Foreskin fibroblast (primary cell): ENCODE measurements at places on chromosomes 16 and 17.
A peak's percentile ranks its signal among the peaks of the same experiment; 100 is the strongest.

GRCh38 chr16:61596655-61597054 lies 439.6 kb downstream of the CDH8 start:
- no peak for DNase-seq

GRCh38 chr16:85777583-85778310 lies 21.6 kb downstream of the EMC8 start:
- peak; percentile 25 for DNase-seq

DNA sequence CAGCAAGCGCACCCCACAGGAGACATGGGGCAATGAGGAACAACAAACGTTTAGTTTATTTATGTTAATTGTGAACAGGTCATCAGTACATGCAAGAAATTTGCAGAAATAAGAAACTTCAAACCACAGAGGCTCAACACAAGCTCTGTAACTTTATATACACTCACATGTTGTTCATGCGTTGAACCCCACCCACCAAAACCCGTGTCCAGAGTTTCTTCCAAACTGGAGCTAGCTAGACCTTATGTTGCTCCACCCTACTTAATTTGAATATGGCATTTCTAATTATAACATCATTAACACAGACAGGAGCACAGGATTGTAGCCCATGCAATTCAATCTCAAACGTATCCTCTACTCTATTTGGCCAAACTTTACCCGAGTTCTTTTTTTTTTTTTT lies 192.1 kb downstream of the ZNF18 start:
- no peak for DNase-seq

DNA sequence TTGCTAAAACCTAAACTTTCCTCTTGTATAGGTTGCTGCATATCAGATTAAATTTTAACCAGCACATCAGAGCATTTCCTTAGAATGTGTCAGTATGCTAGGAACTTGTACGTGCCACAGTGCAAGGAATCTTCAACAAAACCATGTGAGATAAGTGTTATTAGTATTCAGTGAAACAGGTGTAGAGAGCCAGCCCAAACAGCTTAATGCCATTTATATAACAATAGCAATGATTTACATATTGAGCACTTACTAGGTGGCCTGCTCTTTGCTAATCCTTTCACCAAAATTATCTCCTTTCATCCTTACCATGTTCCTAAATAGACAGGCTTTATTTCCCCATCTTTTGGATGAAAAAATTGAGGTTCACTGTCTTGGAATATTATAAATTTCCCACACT lies 485.7 kb downstream of the HS3ST4 start:
- DNase-seq: no peak

DNA sequence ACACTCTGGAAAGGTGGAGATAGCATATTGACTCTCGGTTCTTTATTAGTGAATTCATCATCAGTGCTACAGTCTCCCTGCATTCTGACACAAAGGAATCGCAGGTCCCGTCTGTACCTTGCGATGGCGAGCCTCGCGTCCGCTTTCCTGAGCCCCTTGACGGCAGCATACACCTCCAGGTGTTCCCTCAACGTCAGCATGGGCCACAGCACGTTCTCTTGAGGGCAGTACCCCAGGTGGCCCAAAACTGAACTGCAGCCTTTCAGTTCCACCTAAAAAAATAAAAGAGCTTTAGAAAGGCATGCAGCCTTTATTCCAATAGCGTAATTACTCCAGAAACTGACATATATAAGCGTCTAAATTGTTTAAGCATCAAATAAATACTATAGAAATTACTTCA lies 24.2 kb upstream of the ABCA9 start:
- no peak for DNase-seq

GRCh38 chr17:69043098-69043734 lies 17.5 kb downstream of the ABCA9 start:
- no peak for DNase-seq

DNA sequence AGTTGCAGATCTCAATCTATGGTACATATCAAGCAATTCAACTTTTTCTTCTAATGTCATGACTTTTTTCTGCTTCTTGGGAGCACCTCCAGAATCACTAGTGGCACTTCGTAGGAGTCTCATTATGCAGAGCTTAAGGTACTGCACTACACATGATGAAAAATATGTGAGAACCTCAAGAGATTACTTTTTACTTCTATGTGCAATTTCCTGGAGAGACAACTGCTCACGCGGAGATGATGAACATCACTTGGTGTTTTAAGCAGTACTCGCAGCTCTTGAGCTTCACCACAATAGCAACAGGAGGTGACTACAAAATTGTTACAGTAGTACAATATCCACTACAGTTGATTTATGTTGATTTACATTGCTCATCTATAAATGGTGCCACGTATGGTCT lies 79.7 kb downstream of the MRTFB start:
- DNase-seq: no peak

GRCh38 chr17:78360371-78361224 lies 721 bp upstream of the SOCS3 start:
- DNase-seq: peak; percentile 68

- DNase-seq: no peak
These were observed 3.8 kb upstream of the VAC14 start for GRCh38 chr16:70804734-70805169.

- no peak for DNase-seq
These were observed 36.0 kb upstream of the SLC39A11 start for GRCh38 chr17:73128496-73128895.
